ENCODE measurements at places on chromosomes 13 and 19.

GRCh38 chr13:80695841-80696240, 354.9 kb upstream of the SPRY2 start:
- no peak for DNase-seq

DNA sequence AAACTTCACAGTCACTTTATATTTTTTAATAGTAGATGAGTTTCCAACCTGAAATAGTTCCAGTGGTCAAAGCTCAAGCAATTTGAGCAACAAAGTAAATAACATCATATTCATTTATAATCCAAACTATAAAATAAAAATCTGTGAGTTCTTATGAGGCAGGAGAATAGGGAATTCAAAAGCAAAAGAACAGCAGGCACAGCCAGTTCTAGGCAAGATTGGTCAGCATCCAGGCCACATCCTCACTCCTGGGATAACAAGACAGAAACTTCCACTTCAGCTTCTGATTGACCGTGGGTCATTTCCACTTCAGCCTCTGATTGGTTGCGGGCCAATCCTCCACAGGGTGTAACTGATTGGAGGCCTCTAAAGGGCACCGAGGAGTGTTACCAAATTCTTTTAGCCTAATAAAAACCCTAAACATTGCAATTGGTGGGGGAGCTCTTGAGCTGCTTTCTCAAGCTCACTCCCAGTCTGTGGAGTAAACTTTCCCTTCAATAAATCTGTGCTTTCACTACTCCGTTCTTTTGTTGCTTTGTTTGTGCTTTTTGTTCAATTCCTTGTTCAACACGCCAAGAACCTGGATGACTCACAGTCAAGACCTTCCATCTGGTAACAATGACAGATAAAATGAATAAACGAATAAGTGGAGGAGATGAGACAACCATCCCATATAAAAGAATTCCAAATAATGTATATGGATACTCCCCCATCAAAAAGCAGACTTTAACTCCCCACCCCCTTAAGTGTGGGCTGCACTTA, 42.6 kb upstream of the AMER2 start:
- DNase-seq = no peak

DNA sequence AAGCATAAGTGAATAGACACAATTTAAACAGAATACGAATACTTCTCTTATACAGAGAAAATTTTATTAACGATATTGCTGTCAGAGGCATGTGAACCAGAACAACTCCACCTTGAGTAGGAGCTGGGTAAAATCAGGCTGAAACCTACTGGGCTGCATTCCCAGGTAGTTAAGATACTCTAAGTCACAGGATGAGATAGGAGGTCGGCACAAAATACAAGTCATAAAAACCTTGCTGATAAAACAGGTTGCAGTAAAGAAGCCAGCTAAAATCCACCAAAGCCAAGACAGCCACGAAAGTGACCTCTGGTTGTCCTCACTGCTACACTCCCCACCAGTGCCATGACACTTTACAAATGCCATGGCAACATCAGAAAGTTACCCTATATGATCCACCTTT, 49.2 kb upstream of the TRPC4 start:
- DNase-seq = no peak

DNA sequence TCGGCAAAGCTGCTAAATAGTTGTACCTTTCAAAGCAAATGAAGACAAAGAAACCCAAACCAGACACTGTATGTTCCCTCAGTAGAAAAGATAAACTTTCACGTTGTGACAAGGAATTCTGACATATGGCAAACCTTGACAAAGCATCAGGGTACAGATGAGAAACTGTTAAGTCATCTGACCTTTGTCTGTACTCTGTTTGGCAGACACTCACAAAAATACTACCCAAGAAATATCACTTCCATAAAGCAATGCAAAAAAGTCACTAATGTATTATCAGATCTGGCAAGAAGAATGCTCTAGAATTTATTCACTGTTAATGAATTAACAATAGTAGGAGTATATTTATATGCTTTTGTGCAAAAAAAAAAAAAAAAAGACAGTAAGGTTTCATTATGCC, 843.7 kb downstream of the DIAPH3 start:
- DNase-seq = no peak

DNA sequence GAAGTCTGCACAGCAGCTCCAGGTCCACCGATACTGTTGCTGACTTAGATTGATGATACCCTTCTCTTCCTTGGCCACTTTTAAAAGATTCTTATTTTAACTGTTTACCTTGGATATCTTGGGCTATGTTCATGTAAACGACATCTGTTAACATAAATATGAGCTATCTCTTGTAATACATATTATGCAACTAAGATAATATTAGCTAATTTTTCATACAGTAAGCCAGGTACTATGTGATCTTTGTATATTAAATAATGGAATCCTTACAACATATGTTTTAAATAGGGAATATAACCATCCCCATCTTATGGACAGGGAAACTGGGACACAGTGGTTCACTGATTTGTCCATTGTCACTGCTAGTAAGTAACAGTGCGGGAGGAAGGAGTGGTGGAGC, 37.9 kb downstream of the TNFRSF19 start:
- no peak for DNase-seq

DNA sequence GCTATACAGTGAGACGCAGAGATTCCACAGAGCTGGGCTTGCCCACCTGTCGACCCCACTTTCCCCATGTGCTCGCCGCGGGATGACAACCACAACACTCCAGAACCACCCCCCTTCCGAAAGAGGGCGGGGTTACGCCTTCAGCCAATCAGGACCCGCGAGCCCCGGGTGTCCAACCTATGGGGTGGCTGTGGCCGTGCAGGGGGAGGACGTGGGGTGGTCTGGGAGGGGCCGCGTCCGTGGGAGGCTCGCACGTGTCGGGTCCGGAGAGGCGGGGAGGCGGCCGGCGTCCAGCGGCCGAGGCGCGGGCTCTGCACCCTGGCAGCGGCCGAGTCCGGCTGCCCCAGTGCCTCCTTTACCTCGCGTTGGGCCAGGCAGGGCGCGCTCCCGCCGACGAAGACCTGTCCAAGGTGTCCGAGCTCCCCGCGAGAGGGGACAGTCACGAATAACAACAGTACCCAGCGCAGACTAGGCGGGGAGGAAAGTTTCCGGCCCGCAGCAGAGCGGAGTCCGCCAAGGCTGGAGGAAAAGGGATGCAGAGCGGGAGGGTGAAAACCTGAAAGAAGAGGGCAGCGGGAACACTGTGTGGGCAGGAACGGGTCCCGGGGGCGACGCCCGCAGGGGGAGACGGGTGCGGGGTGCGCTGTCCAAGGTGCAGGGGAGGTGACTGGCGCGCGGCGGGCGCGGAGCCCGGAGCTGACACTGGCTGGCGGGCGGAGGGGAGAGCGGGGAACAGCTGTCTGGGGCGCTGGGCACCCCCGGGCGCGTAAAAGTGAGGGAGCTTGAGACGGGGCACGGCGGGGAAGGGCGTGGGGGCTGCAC, 911 bp downstream of the ENOX1 start:
- peak; percentile 72 for DNase-seq

Measured in amniotic stem cell (primary cell).